ENCODE measurements at places on chromosomes 16 and 17. TPM values are rescaled to one million over a fixed set of nuclear protein-coding genes. Genes with fewer than 3 reads are reported as not detected.

DNA sequence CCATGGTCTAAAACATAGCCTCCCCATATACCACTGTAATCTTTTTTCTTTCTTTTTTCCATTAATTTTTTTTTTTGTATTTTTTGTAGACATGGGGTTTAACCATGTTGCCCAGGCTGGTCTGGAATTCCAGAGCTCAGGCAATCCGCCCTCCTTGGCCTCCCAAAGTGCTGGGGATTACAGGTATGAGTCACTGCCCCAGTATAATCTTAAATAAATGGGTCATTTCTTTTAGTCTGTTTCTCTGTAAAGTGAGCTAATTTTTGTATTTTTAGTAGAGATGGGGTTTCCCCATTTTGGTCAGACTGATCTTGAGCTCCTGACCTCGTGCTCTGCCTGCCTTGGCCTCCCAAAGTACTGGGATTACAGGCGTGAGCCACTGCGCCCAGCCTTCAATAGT is 5.7 kb upstream of the NME1 start:
- no peak for DNase-seq

GRCh38 chr17:81200695-81201580 is 21.8 kb downstream of the CEP131 start:
- peak; percentile 89 for DNase-seq

- DNase-seq, result no peak
These were observed 494 bp downstream of the PRSS41 start for GRCh38 chr16:2798723-2799204.

ZPBP2 gene
- not detected for total RNA-seq

GRCh38 chr17:10879190-10879836 is 41.4 kb upstream of the PIRT start:
- DNase-seq, result peak; percentile 35

DNA sequence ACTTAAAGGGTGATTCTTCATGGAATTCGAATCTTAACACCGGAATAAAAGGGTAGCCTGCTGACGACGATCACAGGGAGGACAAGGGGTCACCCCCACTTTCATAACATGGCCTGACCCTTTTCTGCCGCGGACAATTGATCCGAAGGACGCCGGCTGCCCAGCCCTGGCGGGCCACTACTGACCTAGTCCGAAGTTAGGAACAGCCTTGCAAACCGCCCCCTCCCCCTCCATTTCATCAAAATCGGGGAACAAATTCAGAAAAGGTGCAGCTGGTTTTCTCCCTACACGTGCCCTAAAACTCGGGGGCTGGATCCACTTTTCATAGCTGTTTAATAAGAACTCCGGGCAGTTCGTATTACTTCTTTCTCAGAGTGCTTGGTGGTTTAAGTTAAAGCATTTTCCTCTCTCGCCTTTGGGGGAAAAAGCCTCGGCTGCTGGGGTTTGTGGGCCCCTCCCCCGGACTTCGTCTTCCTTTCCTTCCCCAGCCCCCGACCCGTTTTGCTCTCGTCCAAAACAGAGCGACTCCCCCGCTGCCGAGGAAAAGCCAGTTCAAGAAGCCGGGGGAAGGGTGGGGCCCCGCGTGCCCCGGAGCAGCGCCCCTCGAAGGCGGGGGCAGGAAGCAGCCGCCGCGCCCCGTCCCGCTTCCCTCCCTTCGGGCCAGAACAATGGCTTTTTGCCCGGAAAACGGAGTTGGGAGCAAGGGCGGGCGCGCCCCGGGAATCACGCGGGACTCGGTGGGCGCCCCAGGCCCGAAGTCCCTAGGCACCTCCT is 641 bp upstream of the CBX2 start:
- peak; percentile 71 for DNase-seq

TBC1D26 gene
- total RNA-seq, result 7.7 TPM

DNA sequence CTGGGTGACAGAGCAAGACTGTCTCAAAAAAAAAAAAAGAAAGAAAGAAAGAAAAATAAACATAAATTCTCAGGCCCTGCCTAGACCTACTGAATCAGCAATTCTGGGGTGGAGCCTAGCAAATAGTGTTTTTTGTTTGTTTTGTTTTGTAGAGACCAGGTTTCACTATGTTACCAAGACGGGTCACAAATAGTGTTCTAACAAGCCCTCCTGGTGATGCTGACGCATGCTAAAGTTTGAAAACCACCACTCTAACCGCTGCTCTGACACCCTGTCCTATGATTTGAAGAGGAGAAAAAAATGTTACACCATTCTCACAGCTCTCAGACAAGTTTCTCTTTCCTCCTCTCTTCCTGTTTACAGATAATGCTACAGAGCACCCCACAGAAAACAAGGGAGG is 1.5 kb downstream of the MRPL10 start:
- no peak for DNase-seq

TNFSF13 gene
- 1.7 TPM for total RNA-seq

CYB5D1 gene
- 10.2 TPM for total RNA-seq

DNA sequence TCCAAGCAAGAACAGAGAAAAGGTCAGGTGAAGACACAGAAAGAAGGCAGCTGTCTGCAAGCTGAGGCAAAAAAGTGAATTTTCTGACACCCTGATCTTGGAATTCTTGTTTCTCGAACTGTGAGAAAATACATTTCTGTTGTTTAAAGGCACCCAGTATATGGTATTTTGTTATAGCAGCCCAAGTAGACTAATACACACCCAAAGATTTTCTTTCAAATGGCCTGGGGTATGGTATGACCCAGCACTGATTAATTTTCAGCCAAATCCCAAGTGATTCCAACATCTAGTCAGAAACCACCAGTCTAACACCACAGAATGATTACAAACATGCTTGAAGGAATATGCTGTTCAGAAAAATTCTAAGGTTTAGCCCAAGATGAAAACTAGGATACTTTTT is 36.8 kb downstream of the TRIM37 start:
- no peak for DNase-seq

DNA sequence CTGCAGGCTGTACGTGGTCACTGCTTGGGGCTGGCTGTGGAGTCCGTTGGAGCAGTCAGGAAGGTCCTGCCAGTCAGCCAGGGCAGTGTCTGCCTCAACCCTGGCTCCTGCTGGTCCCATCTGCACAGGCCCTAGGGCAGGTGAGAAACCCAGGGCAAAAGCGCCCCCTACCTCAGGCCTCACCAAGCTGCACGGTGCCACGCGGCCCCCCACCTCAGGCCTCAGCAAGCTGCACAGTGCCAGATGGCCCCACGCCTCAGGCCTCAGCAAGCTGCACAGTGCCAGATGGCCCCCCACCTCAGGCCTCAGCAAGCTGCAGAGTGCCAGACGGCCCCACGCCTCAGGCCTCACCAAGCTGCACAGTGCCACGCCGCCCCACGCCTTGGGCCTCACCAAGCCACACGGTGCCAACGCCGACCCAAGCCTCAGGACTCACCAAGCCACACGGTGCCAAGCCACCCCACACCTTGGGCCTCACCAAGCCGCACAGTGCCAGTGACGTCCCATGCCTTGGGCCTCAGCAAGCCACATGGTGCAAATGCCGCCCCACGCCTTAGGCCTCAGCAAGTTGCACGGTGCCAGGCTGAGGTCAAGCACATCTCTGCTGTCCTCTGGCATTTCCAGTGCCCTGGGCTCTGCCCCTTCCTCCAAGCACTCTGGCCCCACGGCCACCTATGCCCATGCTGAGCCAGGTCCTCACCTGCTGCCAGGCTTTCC is 5.5 kb downstream of the TMEM204 start:
- DNase-seq, result peak; percentile 90

SCNN1B gene
- 1.6 TPM for total RNA-seq

GRCh38 chr17:82011617-82012187 is 11.0 kb downstream of the CENPX start:
- no peak for DNase-seq

All from H7 (cell line).